ENCODE measurements at places on chromosomes 7 and 10.

- DNase-seq, result no peak
These were observed 70.4 kb downstream of the DOCK4 start for GRCh38 chr7:112135815-112136214.

GRCh38 chr7:155877167-155877566 lies 64.9 kb upstream of the SHH start:
- no peak for DNase-seq

GRCh38 chr7:111855842-111856227 lies 293.5 kb upstream of the IMMP2L start:
- DNase-seq, result no peak

DNA sequence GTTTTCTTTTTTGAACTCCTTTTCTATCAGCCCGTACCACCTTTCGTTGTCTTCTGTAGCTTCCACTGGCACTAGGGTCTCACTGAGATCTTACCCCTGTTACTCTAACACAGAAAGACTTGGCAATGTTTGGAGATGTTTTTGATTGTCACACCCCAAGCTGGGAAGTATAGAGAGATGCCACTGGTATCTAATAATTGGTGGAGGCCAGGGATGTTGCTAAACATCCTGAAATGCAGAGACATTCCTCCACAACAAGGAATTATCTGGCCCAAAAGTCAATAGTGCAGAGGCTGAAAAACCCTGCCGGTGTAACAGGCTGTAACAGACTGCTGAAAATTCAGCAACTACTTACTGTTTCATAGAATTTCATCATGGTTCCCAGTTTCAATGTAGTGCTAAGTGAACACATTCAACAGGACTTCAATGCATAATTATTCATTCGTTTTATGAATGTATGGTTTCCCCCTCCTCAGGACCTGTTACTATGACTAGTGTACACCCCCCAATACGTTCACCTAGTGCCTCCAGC lies 115.9 kb downstream of the TRIM24 start:
- no peak for DNase-seq

DNA sequence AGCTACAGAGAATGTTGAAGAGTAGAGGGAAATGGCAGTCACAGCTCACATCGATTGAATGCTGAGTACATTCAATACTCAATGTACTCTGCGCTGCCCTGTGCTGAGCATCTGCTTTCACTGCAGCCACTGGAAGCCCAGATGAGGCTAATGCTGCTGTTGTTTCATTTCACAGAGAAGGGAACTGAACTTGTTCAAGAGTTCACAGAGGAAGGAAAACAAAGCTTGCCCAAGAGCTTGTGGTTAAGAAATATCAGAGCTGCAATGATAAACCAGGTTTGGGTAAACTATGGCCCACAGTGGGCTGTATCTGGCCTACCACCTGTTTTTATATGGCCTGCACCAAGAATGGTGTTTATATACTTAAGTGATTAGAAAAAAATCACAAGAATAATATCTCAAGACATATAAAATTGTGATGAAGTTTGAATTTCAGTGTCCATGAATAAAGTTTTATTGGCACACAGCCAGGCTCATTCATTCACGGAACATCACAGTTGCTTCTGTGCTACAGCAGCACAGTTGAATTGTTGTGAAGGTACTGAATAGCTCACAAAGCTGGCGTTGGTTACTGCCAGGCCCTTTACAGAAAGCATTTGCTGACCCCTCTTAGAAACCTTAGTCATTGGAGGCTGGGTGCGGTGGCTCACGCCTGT lies 64.1 kb downstream of the CFAP58 start:
- DNase-seq, result no peak

DNA sequence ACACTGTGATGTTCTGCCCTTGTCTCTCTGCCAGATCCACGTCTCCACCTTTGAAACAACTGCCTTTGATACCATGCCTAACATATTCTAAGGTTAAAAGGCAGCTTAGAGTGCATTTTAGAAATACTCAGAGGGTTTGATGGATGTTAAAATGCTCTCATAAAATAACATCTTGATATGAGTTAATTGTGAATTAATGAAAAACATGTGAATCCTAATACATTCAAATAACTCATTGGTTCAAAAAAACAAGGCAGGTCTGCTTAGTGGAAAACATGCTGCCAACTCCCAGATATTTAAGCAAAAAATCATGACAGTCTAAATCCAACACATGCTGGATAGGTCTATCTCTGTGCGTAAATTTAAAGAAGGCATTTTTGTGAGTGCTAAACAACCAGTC lies 291.8 kb downstream of the AHR start:
- DNase-seq, result no peak

DNA sequence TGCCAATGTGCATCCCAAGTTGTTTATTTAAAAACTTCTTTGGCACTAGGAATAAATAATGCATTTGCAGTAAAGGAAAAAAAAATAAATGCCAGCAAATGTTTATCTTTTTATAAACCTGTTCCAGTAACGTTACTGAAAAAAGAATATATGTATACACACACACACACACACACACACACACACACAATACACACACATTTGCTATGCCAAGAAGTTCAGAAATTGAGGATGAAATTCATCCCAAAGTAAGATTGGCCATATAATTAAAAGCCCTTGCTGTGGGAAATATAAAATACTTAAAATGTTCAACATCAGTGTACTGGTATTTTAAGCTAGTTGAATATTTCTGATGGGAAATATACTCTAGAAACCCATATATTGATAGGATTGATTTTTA lies 2.6 kb downstream of the PLXDC2 start:
- no peak for DNase-seq

- DNase-seq, result no peak
These were observed 467 bp downstream of the MMRN2 start for GRCh38 chr10:86956848-86957448.

- no peak for DNase-seq
These were observed 42.3 kb upstream of the PRKG1 start for GRCh38 chr10:51031950-51032349.

DNA sequence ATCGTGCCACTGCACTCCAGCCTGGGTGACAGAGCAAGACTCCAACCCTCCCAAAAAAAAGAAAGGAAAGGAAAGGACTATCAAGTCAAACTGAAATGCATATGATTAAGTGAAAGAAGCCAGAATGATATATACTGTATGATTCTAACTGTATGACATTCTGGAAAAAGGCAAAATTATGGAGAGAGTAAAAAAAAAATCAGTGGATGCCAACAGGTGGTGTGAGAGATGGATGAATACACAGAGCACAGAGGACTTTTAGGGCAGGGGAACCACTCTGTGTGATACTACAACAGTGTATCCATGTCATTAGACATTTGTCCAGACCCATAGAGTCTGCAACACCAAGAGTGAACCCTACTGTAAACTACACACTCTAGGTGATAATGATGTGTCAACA lies 99.2 kb downstream of the SLIT1 start:
- no peak for DNase-seq

DNA sequence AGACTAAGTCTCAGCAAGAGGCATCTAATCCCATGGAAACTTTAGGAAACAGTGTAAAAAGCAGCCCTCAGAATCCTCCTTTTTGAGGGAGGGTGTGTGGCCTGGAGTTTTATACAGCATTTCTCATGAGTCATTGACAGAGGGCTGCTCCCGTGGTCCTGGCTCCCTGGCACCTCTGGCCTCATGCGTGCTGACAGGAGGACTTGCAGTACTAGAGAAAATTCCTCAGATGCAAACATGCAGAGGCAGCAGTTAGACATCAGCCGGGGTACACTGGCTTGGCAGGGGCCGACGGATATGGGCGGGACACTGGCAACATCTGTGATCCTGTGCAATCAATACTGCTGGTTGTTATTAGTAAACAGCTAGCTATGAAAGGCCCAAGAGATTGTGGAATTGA lies 925.1 kb upstream of the CELF2 start:
- no peak for DNase-seq

All from NCI-H2081 (cell line).